ENCODE measurements at places on chromosomes 13 and 19. TPM values are rescaled to one million over a fixed set of nuclear protein-coding genes. Genes with fewer than 3 reads are reported as not detected.

DNA sequence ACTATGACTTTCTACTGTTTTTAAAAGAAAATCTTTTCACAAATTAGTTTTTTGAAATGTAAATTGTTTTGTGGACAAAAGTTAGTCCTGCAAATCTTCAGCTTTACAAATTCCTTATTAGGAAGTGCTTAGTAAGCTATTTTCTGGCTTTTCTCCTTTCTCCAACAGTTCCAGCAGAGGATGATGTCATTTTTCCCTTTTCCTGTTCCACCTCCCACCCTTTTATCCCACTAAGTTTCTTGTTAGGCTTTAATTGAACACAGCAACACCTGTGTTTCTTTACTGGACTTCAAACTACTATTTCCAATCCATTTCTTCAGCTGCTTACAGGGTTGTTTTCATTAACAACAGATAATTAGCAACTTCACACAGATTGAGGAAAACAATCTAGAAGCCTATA, 389.2 kb downstream of the NDFIP2 start:
- peak; percentile 42 for DNase-seq

Gene ZNF610
- 4.0 TPM for polyA plus RNA-seq

Gene DYRK1B
- polyA plus RNA-seq, result 31.5 TPM

Gene SYCN
- not detected for polyA plus RNA-seq

Gene MPV17L2
- polyA plus RNA-seq, result 6.2 TPM

DNA sequence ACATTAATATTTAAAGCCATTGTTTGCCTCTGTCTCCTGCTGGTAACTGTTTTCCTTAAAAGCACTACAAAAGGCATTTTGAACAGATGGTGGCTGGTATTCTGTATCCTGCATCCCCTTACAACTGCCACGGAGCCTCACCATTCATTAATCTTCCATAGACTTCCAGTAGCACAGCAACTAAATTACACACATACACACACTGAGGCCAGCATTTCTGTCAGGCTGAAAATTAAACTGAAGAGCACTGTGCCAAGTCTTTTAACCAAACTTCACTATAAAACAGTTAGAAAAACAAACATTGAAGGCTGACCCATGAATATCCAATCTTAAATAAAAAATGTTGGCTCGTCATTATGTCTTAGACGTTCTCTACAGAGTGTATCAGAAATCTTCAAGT, 697.8 kb downstream of the DACH1 start:
- no peak for DNase-seq

DNA sequence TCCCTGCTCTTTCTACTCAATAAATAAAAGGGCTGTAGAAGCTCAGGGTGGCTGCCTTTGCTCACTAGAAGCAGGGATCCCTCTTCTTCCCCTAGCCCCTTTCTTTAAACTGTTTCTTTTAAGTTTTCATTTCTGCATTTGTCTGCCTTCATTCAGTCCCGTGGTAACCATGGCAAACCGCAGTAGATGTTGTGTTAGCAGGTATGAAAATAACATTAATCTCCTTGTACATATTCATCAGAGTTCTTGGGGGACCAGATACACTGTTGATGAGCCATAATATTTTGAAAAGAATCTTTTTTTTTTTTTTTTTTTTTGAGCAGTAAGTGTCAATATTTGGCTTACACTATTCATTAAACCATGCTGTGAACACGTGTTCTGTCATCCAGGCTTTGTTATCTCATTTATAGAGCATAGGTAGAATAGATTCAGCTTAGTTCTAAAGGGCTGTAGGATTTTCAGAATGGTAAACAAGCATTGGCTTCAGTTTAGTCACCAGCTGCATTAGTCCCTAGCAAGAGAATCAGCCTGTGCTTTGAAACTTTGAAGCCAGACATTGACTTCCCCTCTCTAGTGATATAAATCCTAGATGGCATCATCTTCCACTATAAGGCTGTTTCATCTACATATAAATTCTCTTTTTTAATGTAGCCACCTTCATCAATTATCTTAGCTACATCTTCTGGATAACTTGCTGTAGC, 59.4 kb upstream of the SPRY2 start:
- no peak for DNase-seq

DNA sequence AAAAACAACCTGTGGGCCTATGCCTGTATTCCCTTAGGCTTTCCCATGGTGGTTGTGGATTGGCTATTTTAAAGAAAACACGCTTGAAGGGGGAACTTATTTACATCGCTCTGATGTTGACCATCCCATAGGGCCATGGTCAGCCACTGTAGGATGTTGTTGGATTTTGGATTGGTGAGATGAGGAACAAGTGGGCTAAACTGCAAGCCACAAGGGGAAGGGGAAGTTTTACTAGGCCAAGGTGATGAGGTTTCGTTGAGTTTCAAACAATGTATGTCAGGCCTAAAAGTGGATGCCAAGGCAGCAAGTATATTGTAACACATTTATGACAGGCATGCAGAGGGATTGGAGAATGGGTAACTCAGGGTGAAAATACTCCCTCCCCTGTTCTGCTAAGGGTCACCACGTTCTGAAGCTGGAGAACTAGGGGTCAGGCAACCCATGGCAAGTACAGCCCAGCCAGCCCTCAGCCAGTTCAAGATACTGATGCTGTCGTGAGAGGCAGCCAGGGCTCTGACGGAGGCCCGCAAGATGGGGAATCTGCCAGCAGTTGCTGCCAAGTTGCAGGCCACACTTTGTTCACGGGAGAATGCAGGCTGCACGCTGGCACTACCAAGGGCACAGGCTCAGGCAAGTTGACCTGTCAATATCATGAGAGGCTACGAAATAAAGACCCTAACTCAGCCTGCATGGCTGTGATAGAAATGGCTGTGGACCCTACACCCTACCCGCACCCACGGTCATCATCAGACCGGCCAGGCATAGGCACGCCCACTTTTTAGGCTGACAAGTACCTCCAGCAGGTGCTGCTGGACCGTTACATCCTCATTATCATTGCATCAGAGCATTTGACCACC, 11.1 kb downstream of the IRGC start:
- no peak for DNase-seq

DNA sequence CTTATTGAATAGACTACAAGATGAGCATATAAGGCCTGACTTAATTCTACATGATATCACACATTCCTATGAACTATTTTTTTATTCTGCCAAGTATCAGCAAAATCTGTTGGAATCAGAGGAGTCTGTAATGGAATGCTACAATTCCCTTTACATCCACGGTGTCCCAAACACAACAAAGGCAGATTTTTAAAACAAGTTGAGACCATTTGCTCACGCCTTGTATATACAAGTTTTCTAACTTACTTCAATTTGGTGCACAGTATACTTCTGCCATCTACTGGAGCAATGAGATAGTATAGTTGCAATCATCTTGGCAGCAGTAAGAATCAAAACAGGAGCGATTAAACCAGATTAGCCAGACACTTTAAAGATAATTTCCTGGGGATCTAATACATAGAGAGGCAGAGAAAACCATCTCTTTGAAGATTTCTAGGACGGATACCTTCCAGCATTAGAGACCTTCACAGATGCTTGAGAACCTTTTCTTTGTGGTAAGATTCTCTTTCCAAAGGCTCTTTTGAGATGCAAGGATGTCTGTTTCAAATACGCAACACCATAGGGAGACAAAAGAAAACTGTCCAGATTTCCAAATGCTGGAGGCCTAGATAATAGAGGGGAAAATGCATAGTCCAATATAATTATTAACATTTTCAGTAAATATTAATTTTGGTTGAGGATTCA, 302.0 kb upstream of the MIR17HG start:
- peak; percentile 46 for DNase-seq

Gene RGL3
- 0.36 TPM for polyA plus RNA-seq

Gene TEX29
- polyA plus RNA-seq, result not detected

- no peak for DNase-seq
Measured at GRCh38 chr19:14107581-14108461, 9.7 kb downstream of the PRKACA start.

Gene SULT2A1
- not detected for polyA plus RNA-seq

DNA sequence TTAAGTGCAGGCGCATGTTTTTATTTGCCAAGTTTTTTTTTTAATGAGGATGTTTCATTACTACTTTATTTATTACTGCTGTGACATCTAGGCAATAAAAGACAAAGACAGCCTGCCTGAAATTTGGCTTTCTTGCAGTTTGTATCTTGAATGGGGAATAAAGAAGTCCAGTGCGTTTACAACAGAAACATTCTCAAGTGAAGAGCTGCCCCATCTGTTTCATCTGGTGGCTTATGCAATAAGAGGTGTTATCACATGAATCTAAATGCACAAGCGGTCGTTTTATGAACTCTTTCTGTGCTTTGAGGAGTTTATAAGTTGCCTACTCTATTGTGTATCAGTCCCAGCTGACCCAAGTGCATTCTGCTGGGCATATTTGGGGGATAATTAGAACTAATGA, 12.6 kb upstream of the MAB21L1 start:
- DNase-seq, result no peak

GRCh38 chr19:621819-622218, 11.5 kb downstream of the POLRMT start:
- no peak for DNase-seq

Gene LRRC8E
- 0.52 TPM for polyA plus RNA-seq

DNA sequence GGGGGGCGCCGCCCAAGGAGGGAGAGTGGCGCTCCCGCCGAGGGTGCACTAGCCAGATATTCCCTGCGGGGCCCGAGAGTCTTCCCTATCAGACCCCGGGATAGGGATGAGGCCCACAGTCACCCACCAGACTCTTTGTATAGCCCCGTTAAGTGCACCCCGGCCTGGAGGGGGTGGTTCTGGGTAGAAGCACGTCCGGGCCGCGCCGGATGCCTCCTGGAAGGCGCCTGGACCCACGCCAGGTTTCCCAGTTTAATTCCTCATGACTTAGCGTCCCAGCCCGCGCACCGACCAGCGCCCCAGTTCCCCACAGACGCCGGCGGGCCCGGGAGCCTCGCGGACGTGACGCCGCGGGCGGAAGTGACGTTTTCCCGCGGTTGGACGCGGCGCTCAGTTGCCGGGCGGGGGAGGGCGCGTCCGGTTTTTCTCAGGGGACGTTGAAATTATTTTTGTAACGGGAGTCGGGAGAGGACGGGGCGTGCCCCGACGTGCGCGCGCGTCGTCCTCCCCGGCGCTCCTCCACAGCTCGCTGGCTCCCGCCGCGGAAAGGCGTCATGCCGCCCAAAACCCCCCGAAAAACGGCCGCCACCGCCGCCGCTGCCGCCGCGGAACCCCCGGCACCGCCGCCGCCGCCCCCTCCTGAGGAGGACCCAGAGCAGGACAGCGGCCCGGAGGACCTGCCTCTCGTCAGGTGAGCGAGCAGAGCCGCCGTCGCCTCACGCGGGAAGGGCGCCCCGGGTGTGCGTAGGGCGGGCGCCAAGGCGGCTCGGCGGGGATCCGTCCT, at the start of gene RB1:
Gene RB1 (plus strand): TSS at position 393 of the 784 bp plus-strand sequence. CDS start 162 bp downstream, at position 555.
- DNase-seq, result peak; percentile 94

- no peak for DNase-seq
Measured at GRCh38 chr19:11458236-11458900, 22.5 kb downstream of the ELAVL3 start.

GRCh38 chr19:18651733-18652132, 14.9 kb downstream of the KLHL26 start:
- no peak for DNase-seq

GRCh38 chr13:27792393-27793218, at the start of gene GSX1:
Gene GSX1 (plus strand): TSS chr13:27792483. CDS start chr13:27792691, 208 bp downstream.
- DNase-seq, result peak; percentile 47

DNA sequence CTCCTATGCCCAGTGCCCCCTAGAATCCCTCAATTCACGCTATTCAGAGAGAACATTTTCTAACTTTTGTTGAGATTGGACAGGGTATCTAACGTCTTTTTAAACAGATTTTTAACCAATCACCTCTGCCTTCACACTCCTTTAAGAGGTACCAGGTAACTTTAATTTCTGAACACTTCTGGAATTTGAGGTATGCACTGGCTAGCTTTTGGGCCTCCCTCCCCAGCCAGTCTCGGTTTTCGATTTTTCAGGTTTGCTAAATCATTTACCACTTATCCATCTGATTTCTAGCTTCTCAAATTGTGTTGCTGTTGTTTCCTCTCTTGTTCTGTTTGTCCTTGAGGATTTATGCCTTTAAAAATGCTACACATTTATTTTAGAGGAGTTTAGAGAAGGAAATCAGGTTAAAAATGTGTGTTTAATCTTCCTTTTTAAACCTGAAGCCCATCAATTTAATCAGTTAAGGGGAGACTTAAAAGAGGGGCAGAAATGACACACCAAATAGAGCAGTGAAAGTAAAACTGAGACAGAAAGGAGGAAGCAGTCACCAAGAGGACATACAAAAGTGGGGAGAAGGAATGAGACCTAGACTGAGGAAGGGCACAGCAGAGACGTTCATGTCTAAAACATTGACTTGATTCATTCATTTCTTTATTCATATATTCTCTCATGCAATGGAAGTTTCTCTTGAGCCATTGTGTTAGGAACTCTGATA, 139.6 kb upstream of the HTR2A start:
- DNase-seq, result no peak

GRCh38 chr13:113401452-113402415, 37.8 kb upstream of the GRTP1 start:
- DNase-seq, result no peak

DNA sequence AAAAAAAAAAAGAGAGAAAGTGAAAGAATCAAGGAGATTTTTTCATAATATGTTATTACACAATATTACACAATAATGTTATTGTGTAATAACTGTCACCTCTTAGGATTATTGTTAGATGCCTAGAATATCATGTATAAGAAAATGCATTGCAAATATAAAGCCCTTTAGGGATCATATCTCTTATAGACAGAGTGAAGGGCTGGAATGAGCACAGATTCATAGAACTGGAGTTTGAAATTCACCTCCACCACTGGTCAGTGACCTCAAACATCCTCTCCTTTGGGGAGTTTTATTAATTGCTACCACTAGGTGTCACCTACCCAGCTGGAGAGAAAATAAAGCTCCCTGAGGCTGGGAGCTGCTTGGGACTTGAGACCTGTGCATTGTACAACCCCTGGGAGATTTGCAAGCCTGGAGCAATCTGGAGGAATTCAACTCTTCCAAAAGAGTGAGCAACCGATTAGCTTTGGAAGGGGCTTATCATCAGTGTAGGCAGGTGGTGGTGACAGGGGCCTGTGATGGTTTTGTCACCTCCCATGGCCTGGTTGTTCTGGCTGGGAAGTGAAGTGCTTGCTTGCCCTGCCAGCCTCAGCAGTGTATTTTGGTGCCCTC, 30.3 kb upstream of the FRY start:
- no peak for DNase-seq
